A549 (cell line): ENCODE measurements at places on chromosomes 11 and 22. TPM values are rescaled to one million over a fixed set of nuclear protein-coding genes. Genes with fewer than 3 reads are reported as not detected.

DNA sequence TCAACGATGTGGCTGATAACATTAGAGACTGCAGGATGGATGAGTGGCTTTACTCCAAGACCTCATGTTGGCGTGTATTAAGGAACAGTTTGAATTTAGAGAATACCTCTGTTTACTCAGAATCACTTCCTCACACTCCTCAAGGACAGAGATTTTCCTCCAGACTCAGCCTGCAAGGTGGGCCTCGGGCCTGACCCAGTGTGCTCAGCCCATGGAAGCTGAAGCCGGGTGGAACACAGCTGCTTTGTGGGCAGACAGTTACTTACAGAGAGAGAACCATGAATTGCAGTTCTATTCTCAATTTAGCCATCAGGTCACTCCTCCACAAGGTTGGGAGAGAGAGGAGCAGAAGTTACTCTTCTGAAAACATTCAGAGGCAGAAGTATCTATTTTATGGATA is 135.8 kb downstream of the SNX19 start:
- DNase-seq = no peak

DNA sequence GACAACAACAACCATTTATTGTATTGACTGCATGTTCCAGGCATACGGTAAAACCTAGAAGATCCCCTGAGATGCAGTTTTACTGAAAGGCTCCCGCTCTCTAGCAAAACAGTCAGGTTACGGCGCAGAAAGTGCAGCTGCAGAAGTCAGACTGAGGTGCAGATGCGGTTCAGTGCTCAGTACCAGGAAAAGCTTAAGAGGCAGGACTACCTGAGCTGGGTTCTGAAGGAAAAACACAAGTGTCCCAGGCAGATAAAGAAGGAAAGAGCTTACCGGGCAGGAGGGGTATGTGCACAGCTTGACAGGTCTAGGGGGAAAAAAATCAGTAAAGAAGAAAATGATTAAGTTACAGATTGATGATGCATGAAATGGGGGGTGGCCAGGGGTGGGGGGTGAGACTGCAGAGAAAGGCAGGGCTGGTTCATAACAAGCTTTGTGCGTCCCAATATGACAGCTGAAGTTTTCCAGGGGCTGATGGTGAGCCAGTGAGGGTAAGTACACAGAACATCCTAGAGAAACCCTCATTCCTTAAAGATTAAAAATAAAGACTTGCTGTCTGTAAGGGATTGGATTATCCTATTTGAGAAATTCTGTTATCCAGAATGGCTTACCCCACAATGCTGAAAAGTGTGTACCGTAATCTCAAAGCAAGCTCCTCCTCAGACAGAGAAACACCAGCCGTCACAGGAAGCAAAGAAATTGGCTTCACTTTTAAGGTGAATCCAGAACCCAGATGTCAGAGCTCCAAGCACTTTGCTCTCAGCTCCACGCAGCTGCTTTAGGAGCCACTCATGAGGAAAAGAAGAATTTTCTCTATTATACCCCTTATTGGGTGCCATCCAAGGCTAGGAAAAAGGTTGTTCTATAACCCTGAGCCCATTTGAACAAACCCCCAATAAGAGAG is 11.9 kb downstream of the LARGE1 start:
- no peak for DNase-seq

DNA sequence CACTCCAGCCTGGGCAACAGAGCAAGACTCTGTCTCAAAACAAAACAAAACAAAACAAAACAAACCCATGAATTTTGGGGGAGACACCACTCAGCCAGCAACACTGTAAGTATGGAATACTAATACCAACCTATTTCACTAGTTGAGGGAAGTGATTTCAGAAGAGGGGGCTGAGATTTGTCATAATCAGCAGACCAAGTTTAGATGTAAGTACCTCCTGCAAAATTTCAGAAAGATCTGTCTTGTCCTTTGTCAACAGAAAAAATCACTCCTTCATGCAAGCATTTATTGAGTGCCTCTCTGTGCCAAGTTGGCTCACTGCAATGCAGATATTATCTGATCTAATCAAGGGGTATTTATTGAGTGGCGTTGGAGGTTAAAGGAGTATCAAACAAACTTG is 23.4 kb upstream of the ADA2 start:
- DNase-seq = no peak

DNA sequence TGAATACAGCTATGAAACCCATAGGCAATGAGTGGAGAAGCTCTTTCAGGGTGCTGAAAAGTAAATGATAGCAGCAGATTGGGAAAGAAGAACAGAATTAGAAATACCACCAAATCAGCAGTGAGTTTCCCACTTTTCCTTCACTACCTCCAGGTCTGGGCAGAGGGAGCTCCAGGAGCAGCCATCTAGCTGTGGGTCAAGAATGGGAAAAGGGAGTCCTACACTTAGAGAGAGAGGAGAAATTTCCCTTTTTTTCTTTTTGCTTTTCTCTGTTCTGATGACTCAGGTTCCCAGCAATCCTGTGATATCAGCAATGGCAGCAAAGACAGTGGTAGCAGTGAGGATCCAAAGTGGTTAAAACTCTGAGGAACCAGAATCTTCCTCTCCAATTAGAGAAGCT is 263.9 kb downstream of the NXPE2 start:
- no peak for DNase-seq

GRCh38 chr11:109993786-109994185 is 99.4 kb upstream of the ZC3H12C start:
- DNase-seq = no peak

GRCh38 chr11:35419184-35419829 is at the start of gene SLC1A2:
Gene SLC1A2 (minus strand): TSS chr11:35419558. CDS start chr11:35418966, 592 bp downstream.
- no peak for DNase-seq

DNA sequence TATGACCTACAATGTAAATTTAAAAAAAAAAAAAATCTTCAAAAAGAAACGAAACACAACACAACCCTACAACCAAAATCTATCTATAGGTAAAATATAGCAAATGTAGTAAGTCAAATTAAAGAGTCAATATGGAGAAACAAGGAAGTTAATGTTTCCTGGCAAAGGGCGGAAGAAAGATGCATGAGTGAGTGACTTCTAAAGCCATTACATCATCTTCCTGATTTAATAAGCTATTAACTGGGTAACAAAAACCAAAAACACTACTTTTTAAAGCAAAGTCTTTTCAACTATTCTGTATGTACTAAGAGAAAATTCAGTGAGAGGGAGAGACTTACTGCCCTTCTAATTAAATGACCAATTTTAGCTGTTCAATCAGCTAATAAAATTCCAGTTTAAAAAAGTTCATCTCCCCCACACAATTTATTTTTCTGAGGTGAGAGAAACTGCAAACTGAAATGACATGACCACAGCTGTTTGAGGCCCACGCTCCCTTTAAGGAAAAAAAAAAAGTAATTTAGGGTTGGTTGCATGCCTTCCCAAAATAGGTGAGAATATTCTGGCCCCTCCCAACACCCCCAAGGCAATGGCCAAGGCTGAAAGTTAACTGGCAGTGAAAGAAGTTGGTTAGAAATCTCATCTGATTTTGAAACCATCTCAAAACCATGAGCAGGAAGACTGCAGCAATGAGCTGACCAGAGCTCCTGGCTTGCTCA is 5.9 kb downstream of the SF1 start:
- DNase-seq = no peak

GRCh38 chr22:44211256-44211945 is 30.7 kb downstream of the PARVG start:
- no peak for DNase-seq

Gene CABP4
- not detected in 3 replicates for polyA plus RNA-seq

Gene OR8G1
- not detected in 3 replicates for polyA plus RNA-seq

Gene DLG2
- polyA plus RNA-seq = 0.26 to 0.40 TPM (median 0.31 TPM) in 3 replicates

Gene TTC36
- not detected in 3 replicates for polyA plus RNA-seq

Gene OR5P2
- not detected in 3 replicates for polyA plus RNA-seq
